SJSA1 (cell line): ENCODE measurements at places on chromosomes 2 and 18. TPM values are rescaled to one million over a fixed set of nuclear protein-coding genes. Genes with fewer than 3 reads are reported as not detected.

CDH2 gene
- total RNA-seq: 47.2 and 75.7 TPM in 2 replicates

DNAH6 gene
- total RNA-seq: 0.58 and 1.1 TPM in 2 replicates

CPLX4 gene
- total RNA-seq: not detected in 2 replicates

PROM2 gene
- 9.2 TPM in 1 of 2 replicates, not detected in the other for total RNA-seq

FOXI3 gene
- total RNA-seq: not detected in 2 replicates

UNC50 gene
- 54.8 and 56.0 TPM in 2 replicates for total RNA-seq

INHBB gene
- 0.09 and 0.16 TPM in 2 replicates for total RNA-seq

KATNAL2 gene
- 0.18 and 0.56 TPM in 2 replicates for total RNA-seq

KIF5C gene
- total RNA-seq: 0.11 TPM in 1 of 2 replicates, not detected in the other

CENPO gene
- total RNA-seq: 37.4 and 44.3 TPM in 2 replicates

ST6GAL2 gene
- total RNA-seq: not detected in 2 replicates

DNA sequence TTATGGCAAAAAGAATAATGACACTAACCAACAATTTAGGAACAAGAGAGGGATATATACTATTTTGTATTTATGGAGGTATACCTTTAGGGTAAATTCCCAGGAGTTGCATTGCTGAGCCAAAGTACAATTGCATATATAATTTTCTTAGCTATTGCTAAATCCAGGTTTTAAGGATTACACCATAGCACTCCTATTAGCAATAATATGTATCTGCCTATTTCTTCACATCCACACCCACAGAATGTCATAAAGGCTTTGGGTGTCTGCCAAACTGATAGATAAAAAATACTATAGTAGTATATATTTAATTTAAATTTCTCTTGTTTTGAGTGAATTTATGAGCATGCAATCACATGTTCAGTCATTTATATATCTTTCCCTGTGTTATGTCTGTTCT lies 11.5 kb upstream of the SERPINB13 start:
- no peak for DNase-seq

DNA sequence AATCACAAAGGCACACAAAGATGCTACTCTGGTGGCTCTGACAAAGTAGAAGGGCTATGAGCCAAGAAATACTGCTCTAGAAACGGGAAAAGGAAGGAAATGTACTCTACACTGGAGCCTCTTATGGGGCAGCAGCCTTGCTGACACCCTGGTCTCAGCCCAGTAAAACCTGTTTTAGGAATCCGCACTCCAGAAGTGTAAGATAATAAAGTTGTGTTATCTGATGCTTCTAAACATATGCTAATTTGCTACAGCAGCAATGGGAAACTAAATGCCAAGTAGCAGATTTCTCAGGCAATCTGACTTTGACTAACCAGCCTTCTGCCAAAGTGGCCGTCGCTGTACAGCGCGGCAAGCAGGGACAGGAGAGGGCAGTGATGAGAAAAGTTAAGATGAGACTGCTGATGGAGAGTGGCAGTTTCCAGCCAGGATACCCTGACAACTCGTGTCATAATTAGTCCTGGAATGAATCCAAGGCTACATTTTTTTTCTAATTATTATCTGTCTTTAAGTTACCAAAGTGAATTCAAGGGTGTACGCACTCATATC lies 99.0 kb downstream of the NETO1 start:
- DNase-seq: no peak

DNA sequence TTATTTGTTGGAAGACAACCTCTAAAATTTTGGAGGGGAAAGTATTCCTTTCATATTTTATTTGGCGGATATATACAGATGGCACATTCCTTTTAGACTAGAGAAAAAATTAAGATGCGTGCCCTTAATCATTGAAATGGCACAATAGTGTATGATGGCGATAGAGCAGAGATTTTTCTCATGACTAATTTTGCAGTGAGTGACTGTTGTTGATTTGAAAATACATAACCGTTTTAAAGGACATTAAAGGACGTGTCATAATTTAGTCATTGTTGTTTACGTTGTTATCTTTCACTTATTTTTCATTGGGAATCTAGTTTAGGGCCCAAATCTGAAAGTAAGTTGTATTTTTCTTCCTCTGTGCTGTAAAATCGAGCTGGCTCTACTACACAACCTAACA lies 61.7 kb downstream of the CERS6 start:
- no peak for DNase-seq

GRCh38 chr18:28541276-28541930 lies 364.5 kb upstream of the CDH2 start:
- no peak for DNase-seq

DNA sequence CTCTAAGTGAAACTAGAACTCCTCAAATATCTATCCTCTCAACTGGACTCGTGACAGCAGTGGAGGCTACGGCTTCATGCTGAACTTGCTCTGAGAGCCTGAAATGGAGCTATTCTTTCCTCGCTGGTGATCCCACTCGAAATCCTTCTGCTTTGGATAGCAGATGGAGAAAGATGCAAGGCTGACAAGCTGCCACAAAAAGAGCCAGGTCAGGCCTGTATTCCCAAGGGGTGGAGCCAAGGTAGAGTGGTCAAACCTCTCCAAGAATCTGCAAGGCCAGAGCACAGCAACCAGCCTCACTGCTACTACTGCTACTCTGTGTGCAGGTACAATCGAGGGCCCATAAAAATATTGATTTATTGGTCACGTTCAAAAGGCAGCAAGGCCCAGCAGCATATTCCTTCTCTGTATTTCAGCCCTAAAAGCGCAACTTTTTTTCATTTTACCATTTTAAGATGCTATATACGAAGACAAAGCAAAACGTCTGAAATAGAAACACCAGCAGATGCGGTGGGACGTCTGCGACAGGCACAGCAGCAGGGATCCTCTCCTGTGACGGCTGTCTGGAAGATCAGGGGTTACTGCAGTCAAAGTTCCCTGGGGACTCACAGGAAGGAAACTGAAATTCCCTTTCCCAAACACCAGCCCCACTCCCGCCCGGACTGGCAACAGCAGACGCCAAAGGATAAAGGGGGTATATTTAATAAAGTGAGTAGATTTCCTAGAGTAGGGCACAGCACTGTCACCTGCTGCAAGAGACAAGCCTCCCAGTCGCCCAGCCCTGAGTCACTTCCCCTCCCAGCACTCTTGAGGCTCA lies 2.4 kb downstream of the SPRED2 start:
- DNase-seq: no peak

- no peak for DNase-seq
Measured at GRCh38 chr18:35497027-35497369, 762 bp downstream of the INO80C start.

- DNase-seq: no peak
Measured at GRCh38 chr18:51078026-51078425, 48.0 kb downstream of the SMAD4 start.

- DNase-seq: no peak
Measured at GRCh38 chr2:241894681-241895426, 25.3 kb downstream of the RTP5 start.

DNA sequence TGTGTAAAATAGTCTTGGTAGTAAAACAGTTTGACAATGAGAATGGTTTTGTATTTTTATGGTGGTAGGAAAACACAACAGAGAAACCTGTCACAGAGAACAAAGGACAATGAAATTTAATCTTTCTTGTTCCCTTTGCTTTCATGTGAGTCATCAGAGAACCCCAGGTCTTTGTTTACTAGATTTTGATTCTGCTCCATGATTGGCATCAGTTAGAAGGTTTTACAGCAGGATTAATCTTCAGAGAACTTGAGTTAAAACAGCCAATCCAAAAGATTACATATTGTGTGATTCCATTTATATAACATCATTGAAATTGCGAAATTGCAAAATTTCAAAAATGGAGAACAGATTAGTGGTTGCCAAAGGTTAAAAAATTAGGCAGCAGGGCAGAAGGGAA lies 2.5 kb downstream of the APLF start:
- DNase-seq: no peak

GRCh38 chr18:39741755-39742466 lies 2176.3 kb upstream of the CELF4 start:
- DNase-seq: no peak

DNA sequence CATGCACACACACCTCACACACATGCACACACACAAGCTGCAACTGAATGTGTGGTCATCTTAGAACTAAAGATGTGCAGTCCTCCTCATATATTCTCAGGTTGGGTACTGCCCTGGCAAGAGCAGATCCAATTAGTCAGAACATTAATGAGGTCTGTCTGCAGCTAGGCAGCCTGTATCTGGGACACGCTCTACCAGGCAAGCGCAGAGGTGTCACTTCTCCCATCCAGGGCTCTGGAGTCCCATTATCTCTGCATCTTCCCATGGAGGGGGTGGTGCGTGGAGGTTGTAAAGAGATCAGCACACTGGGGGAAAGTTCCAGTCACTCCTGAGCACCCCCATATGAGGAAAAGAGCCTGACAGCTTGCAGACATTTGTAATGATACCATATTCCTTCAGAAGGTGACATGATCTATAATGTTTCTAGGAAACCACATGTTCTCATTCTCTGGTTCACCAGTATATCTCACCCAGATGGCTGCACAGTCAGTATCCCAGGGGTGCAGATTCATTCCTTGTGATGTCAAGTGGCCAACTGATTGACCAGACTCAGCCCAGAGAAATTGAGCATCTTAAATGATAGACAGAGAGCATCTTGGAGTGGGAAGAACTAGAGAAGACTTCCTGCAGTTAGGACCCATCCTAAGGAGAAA lies 95.4 kb downstream of the RTN4 start:
- DNase-seq: no peak

- no peak for DNase-seq
Measured at GRCh38 chr18:36848609-36849008, 19.7 kb downstream of the KIAA1328 start.

- DNase-seq: no peak
Measured at GRCh38 chr2:102895376-102895775, 133.5 kb downstream of the TMEM182 start.

GRCh38 chr2:226478109-226478809 lies 321.4 kb downstream of the IRS1 start:
- peak; percentile 93 for DNase-seq

DNA sequence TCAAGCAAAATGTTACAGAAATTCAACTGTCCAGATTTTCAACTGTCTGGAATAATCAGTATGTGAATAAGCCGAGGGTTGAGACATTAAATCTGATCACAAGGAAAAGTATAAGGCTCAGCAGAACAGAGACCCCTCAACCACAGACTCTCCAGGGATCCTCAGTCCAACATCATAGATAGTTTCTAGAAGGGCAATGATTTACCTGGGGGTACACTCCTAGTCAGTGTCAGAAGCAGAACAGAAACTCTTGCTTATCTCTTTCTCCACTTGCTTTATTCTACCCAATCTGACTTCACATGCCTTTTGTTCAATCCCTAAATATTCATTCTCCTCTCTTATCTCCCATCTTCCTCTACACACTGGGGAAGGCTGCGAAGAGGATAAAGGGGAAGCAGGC lies 36.4 kb downstream of the ICOS start:
- DNase-seq: no peak

- no peak for DNase-seq
Measured at GRCh38 chr18:23102493-23103261, 32.6 kb upstream of the CABLES1 start.

GRCh38 chr2:46076251-46076650 lies 221.0 kb upstream of the EPAS1 start:
- DNase-seq: no peak
